Adipocyte (in vitro differentiated cells): ENCODE measurements at places on chromosomes 3 and 15.

- DNase-seq, result no peak
Measured at GRCh38 chr3:4409971-4410573, 57.0 kb downstream of the SUMF1 start.

DNA sequence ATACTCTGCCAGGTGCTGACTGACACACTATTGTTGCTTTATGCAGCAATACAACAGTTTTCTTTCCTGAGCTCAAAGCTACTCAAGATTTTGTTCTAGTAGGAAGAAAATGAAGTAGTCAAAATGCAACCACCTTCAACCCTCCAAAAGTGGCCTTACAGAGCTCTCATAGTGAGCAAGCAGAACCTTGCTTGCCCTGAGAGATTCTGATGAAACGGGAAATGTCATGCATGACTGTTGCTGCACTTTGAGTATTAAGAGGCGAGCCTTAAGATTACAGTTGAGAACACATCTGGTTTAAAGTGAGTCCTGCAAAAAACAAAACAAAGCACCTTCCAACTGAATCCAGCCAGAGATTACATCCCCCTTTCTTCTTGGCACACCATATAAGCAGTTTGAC lies 29.7 kb downstream of the MINDY4B start:
- peak; percentile 33 for DNase-seq

DNA sequence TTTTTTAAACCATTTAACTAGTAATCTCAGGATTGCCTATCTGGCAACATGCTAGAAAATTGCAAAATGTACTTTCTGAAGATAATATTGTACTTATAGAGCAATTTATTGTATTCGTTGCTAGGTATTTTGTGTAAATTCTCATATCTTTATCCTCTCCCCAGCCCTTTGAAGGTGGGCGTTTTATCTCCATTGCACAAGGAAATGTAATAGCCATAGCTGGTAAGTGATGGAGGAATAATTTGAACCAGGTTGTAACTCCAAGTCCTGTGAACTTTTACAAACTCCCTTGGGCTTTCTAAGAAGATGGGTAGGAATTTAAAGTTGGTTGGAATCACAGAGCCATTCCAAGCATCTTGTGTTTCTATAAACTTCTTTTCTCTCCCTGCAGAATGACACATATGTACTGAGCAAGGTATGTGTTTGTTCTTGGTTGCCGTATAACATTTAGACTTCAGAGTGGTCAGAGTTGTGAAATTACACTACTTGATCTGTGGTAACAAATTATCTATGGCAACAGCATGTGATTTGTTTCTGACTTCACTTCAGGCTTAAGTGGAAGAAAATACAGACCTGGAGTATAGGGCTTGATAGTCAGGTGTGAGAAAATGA lies 170.9 kb downstream of the AKAP13 start:
- DNase-seq, result peak; percentile 56

GRCh38 chr3:140198242-140198641 lies 263.3 kb downstream of the CLSTN2 start:
- no peak for DNase-seq

DNA sequence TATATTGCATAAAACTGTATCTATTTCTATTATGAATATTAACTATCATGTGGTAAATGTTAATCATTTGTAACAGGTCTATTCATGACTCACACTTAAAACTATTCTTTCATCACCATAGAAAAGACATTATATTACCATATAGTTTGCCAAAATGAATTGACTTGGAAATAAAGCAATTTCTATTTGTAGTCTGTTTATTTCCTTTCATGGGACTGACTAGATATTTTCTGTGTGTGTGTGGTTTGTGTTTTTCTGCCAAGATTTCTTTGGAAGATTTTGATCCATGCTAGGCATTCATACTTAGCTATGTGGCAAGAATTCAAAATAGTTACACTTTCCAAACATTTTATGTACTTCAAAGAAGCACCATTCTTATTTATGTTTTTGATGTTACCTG lies 522.5 kb upstream of the AGTR1 start:
- peak; percentile 79 for DNase-seq

- DNase-seq, result no peak
Measured at GRCh38 chr3:119417771-119418512, 45.5 kb downstream of the TMEM39A start.

DNA sequence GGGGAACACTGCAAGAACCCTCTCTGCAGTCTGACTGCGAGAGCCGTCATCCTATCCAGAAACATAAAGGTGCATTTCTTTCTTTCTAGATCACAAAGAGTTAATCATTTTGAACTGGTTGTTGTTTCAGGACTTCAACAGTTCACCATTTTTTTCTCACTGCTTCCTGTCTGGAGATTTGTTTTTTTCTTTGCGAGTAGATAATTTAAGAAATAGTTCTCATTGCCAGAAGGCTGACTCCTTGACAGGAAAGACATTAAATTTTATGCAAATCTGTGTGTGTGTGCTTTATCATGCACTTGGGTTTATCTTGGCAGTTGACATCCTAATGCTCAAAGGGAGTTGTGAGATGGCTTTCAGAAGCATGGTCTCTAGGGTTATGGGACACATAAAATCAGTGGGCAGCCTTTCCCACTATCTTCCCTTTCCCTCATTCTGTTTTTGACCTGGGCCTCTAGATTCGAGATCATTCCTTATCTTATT lies 123.5 kb upstream of the TBL1XR1 start:
- DNase-seq, result peak; percentile 18
